ENCODE measurements at places on chromosomes 5 and 9.

DNA sequence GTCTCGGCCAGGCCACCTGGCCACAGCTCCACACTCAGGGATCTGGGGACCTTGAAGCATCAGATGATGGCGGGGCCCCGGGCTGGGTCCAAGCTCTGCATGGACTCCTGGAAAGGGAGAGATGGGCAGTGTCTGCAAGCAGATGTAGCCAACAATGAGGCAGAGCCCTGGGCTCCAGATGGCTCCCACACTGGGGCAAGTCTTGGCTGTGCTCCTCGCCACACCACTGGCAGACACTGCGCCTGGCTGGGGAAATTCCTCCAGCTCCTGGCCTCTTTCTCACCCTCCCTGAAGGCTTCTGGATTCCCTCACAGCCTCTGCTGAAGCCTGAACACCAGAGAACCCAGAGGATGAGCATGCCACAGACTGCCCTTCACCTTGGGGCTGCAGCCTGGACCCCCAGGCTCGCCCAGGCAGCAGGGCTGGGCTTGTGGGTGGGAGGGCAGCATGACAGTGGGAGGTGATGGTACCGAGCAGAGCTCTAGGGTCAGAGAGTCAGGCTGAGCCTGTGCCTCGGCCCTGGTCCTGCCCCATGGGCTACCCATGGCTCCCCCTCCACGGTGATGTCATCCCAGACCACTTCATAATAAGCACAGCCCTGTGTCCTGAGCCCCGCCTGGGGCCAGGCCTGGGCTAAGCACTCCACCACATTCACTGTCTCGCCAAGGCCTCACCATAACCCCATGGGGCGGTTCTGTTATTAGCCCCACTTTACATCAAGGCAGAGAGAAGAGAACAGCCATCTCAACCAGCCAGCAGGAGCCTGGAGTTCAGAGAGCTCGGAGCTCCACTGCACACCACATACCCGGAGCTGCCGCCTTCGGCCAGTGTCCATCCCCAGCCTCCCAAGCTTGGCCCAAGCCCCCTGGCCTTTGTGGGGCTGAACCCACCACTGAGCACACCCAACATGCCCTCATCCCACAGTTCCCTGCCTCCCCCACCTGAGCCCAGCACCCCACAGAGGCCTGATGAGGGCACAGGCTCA lies 62.2 kb upstream of the ADAMTS2 start:
- no peak for DNase-seq

- DNase-seq = no peak
Observed at GRCh38 chr5:151667083-151667482, 19.6 kb downstream of the SPARC start.

DNA sequence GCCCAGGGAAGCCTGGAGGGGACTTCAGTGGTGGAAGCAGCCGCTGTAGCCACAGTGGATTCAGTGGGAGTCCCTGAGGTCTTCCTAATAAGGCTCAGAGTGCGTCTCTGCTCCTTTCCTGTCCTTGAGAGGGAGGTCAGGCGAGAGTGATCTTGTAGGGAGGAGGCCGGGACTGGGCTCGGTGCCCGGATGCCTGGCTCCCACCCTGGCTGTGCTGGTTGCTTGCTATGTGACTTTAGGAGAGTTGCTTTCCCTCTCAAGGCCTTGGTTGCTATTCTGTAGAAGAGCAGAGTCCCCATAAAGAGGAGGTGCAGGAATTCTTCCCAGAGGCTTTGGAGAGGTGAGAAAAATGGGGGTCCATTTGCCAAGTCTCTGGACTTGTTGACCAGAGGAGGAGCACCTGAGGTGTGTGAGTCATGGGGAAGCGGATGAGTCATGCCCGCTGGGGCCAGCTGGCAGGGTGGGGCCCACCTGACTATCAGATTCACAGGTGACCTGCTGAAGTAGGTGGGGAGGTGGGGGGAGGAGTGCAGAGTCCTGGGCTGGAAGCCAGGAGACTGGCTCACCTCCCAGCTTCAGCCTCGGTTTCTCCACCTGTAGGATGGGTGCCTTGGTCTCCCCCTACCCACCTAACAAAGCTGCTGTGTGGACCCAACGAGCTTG lies 13.8 kb downstream of the GSN start:
- DNase-seq = no peak

DNA sequence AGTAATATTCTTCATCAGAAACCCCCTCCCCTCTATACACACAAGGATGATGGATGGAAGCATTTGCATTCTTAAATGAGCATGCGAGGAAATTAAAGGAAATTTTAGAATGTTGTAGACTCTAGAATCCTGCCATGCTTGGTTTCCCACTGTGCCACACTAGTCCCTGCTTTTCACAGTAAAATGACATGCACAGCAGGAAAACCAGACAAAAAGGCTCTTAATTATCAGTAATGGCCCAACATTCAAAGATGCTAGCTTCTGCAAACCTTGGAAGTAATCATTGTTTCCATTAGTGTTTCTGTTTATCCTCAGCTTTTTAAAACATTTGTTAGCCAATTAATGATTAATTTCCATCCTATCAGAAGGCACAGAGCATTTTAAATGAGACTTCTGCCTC lies 255.8 kb downstream of the SLCO4C1 start:
- DNase-seq = no peak

GRCh38 chr9:119369680-119370366 lies 588 bp upstream of the BRINP1 start:
- no peak for DNase-seq

GRCh38 chr9:105396901-105397300 lies 50.9 kb upstream of the FSD1L start:
- DNase-seq = no peak

DNA sequence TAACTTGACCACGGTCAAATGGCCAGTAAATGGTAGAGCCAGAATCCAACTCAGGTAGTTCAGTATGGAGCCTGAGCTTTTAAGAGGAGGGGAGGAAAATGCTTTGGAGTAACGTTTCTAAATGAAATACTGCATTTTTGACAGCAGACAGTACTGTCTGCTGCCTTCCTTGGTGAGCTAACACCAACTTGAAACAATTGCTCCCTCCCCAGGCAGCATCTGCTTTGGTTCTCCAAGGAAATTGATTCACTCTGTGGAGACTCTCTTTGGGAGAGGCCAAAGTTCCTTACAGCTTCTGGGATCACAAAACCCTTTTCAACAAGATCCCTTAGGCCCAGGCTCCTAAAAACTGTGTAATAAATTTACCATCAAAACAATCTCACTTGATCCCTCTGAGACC lies 75.2 kb upstream of the SSBP2 start:
- no peak for DNase-seq

DNA sequence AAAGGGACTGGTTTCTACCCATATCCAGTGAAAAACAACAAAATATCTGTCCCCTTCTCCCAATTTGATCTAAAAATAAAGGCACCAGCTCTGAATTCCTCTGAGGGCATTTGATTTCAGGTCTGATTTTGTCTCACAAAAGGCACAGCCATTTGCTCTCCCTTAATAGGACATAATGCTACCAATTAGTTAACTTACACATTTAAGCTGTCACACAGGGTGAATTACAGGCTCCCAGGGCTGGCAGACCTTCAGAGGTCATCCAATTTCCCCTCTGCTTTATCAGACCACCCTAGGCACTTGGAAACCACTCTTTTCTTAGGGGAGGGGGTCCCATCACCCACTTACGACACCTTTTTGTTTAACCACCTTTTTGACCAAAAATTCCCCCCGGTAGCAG lies 319.9 kb downstream of the SPOCK1 start:
- no peak for DNase-seq

DNA sequence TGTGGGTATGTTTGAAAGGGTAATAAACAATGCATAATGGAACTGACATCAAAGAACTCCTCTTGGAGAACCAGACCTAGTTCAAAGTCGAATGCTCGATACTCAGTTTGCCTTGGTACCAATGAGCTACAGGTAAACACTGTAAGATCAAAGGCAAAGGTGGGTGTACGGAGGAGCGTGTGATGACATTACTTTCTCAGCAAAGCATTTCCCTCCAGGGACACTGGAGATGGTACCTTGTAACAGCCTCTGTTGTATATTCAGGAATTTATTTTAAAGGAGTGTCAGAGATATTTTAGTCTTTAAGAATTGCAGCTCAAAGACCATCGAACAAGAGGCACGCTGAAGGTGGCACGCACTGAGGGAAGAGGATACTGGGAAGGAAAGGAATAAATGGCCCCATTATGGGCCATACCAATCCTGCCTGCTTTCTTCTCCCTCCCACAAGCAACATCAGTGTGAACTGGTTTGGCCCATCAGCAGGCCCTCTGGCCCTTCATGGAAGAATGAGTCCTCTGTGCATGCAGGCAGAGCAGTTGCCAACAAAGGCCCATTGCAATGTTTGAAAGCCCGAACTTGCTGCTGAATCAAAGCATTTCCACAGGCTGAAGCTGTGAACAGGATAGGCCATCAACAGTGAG lies 410.2 kb downstream of the ACTL7B start:
- DNase-seq = peak; percentile 31

GRCh38 chr9:68996462-68996861 lies 17.5 kb downstream of the PRKACG start:
- DNase-seq = no peak

- no peak for DNase-seq
Observed at GRCh38 chr5:54947187-54947586, 38.2 kb downstream of the ESM1 start.

DNA sequence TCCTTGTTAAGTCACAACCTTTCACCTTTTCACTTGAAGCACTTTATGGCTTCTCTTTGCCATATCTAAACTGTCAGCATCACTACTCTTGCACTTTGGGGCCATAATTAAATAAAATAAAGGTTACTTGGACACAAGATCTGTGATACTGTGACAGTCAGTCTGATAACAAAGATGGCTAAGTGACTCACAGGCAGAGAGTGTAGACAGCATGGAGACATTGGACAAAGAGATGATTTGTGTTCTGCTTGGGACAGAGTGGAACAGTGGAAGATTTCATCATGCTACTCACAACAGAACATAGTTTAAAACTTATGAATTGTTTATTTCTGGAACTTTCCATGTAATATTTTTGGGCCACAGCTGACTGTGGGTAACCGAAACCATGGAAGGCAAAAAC lies 81.7 kb upstream of the SMC5 start:
- DNase-seq = no peak

GRCh38 chr9:90921104-90921503 lies 119.5 kb downstream of the SYK start:
- no peak for DNase-seq

GRCh38 chr5:170885256-170885655 lies 23.4 kb downstream of the RANBP17 start:
- DNase-seq = no peak

DNA sequence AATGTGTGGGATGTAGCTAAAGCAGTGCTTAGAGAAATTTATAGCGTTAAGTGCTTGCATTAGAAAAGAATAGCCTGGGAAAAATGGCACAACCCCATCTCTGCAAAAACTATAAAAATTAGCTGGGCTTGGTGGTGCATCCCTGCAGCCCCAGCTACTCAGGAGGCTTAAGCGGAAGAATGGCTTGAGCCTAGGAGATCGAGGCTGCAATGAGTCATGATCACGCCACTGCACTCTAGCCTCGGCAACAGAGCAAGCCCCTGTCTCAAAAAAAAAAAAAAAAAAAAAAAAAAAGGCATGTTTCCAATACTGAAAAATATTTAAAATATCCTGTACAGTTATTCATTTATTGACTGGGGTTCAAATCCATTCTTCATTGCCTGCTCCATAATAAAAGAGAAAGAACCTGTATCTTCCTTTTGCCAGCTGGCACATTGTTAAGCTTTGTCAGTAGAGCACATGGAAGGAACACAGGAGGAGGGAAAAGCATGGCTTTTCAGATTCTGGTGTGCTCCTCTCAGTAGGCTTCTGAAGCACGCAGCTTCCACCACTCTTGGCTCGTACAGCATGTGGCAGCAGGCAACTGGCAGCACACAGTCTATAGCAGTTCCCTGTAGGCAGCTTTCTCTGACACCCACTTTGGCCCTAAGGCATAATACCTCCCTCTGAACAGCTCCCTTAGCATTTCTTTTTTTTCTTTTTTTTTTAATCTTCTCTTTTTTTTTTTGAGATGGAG lies 73.5 kb downstream of the TRIM36 start:
- no peak for DNase-seq

DNA sequence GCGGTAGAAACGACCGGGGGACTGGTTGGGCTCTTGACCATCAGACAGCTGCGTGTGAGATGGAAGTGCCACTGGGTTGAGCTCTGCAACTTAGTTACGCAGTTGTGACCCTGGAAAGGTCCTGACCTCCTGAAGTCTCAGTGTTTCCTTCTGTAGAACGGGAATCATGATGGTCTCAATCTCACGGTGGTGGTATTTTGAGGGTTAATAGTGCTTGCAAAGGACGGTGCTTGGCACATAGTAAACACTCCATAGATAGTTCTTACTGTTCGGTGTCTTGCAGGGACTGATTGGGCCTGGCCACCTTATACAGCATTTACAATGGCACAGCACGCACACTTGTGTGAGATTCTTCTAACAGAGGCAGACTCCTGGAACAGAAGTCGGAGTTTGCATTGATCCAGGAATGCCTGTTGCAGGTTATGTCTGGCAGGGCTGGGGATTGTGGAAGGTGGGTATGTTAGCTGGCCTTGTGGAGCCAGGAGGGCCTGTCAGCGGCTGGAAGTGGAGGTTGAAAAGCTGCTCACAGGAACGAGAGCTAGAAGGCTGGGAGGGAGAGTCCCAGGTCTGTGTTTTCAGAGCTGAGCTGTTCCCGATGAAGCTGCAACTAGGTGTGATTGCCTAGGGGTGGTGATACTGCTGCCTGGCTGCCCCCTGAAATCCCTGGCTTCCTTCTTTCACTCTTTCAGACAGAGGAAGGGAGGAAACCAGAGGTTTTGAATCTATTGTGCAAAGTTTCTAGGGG lies 962 bp upstream of the TXN start:
- DNase-seq = peak; percentile 58

- DNase-seq = no peak
Observed at GRCh38 chr9:77510666-77511065, 137.5 kb downstream of the GNA14 start.

- DNase-seq = no peak
Observed at GRCh38 chr5:135458921-135459331, 6.8 kb upstream of the TIFAB start.

GRCh38 chr9:8364026-8364752 lies 564.6 kb upstream of the DMAC1 start:
- DNase-seq = peak; percentile 59

DNA sequence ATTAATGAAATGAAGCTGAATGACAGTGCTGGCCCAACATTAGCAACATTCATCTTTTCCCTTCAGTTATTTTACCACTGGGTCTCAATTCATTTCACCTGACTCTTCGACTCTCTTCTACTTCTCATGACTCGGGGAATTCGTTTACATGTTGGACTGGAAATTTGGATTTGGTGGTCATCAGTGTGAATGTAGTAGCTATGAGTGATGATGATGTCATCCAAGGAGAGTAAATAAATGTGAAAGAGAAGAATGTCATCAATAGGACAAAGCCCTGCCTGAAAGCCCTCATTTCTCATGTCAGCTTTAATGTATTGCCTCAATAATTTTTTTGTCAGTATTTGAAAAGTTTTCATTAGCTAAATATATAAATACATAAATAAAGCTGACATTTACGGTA lies 21.9 kb upstream of the CFAP95 start:
- no peak for DNase-seq

- no peak for DNase-seq
Observed at GRCh38 chr9:106622164-106622487, 240.8 kb upstream of the ZNF462 start.

- no peak for DNase-seq
Observed at GRCh38 chr5:80874162-80874561, 86.0 kb upstream of the RASGRF2 start.
